ENCODE measurements at places on chromosomes 11 and 22.

- peak; percentile 50 for ATAC-seq
Observed at GRCh38 chr22:35489239-35489638, 51.4 kb upstream of the RASD2 start.

- no peak for ATAC-seq
Observed at GRCh38 chr11:11882539-11882938, 40.8 kb downstream of the USP47 start.

DNA sequence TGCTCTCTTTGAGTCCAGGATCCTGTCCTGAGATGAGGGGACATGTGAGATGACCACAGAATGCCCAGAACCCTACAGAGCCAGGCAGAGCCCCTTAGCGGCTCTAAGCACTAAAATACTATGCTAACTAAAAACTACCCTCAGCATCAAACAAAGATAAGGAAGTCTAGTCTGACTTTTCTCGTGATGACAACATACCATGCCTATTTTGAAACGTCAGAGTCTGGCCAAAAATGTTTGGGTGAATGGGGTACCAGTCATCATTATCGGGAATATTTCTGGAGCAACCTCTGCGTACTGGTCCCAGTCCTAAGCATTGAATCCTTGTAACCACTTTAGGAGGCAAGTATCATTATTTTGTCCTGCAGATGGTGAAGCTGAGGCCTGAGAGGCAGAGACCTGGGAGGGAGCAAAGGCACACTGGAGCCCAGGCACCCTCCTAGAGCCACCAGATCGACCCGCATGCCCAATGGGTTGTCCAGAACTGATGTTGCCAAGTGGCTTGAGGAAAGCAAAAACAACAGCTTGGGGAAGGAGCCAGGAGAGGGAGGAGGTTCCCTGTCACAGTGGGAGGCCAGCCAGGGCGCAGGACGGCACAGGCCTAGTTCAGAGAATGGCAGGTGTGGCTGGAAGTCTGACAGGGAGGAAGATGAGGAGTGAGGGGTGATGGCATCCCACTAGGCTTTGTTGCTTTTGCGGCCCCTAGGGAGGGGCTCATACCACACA lies 7.2 kb upstream of the OSM start:
- ATAC-seq = no peak

- ATAC-seq = peak; percentile 24
Observed at GRCh38 chr11:47257177-47257516, 649 bp upstream of the NR1H3 start.

GRCh38 chr22:25448435-25449051 lies 115.9 kb upstream of the GRK3 start:
- peak; percentile 28 for ATAC-seq

DNA sequence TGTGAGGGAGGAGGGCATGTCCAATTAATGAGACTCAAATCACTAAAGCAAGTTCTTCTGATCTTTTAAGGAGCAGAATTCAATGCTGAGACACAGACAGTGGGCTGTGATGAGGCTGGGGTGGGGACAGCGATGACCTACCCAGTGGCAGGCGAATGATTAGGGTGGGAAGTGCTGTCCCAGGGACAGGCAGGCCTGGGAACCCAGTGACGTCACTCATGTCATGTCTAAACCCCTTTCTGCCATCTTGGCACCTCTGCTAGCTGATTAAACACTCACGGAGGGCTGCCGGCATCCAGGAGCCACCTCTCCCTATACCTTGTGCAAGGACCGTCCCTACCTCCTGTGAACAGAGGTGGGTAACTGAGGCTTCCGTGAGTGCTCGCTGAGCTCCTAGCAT lies 1235.2 kb downstream of the TBC1D22A start:
- no peak for ATAC-seq

DNA sequence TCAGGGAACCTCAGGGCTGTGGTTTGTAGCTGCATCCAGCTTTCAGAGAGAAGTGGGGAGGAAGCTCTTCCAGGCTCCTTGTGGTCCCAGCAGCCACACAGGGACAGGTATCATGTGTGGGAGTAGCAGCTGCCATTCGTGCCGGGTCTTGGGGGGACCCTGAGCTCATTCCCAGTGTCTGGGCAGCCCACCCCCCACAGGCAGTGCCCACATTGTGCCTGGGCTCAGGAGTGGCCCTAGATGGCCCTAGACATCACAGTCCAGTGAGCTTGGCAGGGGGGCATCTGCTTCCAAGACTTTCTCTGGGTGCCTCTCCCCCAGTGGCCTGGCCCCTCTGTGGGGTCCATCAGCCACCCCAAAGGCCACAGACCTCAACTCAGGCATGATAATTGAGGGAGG lies 619.7 kb downstream of the BRD1 start:
- no peak for ATAC-seq

- ATAC-seq = no peak
Observed at GRCh38 chr11:12485328-12485727, 108.0 kb downstream of the PARVA start.

DNA sequence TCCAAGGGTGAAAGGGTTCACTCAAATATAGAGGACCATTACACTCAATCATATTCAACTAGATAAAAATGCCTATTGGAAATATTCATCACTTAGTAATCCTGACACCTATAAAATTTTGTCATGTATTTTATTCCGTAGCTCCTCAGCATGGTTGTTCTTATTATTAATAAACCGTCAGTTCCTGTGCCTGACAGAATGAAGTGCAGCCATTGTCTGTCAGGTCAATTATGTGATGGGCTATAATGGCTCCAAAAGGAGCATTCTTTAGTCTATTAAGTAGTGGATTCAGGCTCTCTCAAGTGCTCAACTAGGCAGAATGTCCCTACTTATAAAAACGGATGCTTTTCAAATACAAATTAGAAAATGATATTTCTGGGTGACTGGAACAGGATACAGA lies 916.1 kb upstream of the ANO3 start:
- no peak for ATAC-seq

- ATAC-seq = no peak
Observed at GRCh38 chr11:109018639-109019038, 353.8 kb downstream of the DDX10 start.

GRCh38 chr11:126645186-126645585 lies 289.7 kb downstream of the ST3GAL4 start:
- ATAC-seq = no peak

Data from esophagus mucosa (tissue), 1 donor.